Mesothelial cell of epicardium (in vitro differentiated cells): ENCODE measurements at places on chromosomes 11 and 22.
A peak's percentile ranks its signal among the peaks of the same experiment; 100 is the strongest.

DNA sequence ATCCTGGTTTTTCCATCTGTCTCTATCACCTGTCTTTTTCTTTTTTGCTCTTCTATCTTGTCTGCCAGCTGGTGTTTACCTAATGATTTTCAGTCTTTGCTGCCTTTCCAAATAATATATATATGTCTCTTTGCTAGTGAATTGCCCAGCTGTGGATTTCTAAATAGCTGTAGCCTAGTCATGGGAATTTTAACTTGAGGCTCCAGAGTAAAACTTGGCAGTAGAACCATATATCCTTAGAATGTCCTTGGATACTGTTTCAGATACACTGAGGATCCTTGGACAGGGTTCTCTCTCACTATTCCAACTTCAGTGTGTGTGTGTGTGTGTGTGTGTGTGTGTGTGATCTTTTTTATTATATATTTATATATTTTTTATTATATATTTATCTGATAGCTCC is 2285.3 kb downstream of the LRRC4C start:
- no peak for DNase-seq

GRCh38 chr22:50015451-50016307 is 3.1 kb upstream of the IL17REL start:
- DNase-seq: no peak

- DNase-seq: no peak
Measured at GRCh38 chr11:36012455-36012854, 68.6 kb downstream of the LDLRAD3 start.

DNA sequence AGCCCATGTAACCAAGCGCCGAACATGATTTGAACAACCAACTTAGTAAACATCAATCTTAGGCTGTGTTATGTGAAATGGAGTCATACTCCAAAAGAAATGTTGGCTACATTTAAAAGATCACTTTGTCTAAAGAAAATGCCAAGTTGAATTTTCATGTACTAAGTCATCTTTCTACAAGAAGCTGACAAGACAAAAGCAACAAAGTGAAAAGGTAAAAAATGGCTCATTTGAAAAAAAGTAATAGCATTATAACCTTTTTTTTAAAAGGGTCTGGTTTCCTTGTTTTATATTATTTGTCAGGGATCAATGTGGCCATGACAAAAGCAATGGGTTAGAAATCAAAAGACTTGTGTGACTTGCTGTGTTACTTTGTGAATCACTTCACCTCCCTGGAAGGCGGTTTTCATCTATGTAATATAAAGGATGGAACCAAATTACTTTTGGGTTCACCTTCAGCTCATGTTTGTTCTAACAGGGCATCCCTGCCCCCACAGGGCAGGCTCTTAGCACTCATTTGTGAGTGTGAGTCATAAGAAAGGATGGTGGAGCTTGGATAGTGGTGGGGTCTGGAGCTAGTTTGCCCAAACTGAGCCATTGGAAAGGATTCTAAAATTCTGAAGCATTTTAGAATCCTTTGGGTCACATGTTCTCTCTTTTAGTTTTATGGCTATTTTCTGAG is 131.9 kb upstream of the MTMR2 start:
- no peak for DNase-seq

GRCh38 chr11:3215346-3216026 is 3.1 kb downstream of the MRGPRG start:
- peak; percentile 19 for DNase-seq

DNA sequence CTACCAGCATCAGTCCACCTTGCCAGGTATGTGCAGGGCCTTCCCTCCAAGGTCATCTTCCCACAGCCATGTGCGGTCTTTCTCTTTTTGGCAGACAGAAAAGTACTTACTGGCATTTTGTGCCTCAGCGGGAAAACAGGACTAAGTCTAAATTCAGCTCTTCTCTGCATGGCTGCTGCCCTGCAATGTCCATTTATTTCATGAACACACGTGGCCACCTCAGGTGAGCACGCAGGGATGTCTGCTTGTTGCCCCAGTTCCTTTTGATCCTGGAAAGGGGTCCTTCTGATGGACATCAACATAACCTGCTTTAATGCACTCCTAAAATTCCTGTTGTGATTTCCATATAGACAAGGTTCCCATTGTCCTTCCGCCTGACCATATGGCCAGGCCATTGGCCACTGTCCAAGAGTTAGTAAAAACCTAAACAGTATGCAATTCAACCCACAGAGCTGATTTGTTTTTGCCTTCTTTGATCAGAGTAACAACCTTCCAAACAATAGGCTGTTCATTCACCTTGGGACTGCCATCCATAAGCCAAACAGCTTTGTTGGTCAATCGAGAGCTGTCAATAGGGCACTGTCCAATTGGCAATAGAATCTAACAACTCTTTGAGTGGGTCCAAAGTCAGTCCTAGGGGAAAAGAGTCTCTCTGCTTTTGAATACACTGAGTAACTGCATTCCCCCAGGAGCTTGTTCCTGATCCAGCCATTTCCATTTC is 5.9 kb downstream of the TREH start:
- DNase-seq: no peak

DNA sequence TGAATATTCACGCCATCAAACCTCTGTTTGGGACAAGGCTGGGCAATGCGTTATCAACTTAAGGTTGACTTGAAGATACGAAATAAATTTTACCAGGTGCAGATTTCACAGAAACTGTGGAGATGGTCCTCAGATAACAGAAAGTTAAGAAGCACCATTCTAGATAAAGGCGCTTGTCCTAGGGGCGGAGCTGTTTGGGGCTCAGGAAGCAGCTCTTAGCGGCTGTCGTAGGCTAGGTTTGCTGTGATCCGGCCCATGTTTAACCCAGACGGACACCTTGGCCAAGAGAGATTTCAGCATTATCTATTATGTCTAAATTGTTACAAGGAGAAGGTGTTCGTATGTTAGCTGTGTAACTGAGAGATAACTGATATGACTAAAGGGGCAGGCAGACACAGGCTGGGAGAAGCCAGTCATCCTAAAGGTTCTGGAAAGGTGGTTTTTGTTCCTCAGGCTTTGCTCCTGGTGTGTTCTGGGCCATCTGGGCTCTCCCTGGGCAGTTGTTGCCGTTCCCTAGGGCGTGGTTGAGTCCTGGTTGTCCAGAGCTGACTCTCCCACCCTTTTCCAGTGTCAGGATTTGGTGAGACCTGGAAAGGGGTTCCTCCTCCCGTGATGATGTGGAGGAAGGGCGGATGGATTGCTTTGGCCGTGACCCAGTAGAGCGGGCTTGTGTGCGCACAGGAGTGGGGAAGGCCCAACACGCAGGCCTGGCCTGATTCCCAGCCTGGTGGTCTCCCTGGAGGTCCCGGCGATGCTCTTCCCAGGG is 25.8 kb downstream of the TPCN2 start:
- DNase-seq: no peak

DNA sequence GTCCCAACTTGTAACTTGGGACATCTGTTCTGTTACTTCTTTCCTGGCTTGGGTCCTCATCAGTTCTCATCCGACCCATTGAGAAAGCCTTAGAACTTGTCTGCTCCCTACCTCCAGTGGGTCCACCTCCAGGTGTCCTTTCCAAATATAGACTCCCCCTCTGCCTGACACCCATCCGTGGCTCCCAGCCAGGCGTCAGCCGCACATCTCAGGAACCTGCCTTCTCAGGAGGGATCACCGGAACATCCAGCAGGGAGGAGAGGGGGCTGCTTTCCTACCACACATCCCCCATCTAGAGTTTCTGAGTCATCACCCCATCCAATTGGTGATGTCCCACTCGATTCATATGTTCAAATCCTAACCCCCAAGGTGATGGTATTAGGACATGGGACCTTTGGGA is 36.5 kb downstream of the C11orf91 start:
- no peak for DNase-seq

DNA sequence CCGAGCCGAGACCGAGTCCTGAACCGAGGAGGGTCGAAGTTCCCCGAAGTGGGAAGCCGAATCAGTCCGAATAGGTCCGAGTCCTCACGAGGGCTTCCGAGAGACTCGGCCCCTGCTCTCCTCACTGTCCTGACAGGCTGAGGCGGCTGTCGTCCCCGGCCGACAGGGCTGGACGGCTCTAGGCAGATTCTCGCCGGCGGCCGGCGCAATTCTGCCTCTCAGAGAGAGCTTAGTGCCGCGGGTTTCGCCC is 191 bp upstream of the DEAF1 start:
- no peak for DNase-seq

- no peak for DNase-seq
Measured at GRCh38 chr11:134944131-134944530, 532.1 kb upstream of the B3GAT1 start.

DNA sequence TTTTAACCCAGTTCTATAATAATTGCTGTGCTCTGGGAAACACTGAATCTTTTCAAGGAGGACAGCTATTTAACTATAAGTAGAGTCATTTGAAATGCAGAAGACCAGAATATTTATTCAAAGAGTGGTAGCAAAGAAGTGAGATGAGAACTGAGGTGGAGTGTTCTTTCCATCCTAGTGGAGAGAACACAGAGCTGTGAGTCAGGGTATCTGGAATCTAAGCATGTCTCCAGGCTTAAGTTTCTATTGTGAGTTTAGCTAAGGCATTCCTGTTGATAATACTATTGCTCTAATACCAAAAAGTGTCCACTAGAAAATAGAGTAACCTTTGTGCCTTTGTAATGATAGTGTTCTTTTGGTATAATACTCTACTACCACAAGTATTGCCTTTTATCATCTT is 32.4 kb downstream of the JAM3 start:
- DNase-seq: no peak
